ENCODE measurements at places on chromosomes 2 and 18. TPM values are rescaled to one million over a fixed set of nuclear protein-coding genes. Genes with fewer than 3 reads are reported as not detected.

DNA sequence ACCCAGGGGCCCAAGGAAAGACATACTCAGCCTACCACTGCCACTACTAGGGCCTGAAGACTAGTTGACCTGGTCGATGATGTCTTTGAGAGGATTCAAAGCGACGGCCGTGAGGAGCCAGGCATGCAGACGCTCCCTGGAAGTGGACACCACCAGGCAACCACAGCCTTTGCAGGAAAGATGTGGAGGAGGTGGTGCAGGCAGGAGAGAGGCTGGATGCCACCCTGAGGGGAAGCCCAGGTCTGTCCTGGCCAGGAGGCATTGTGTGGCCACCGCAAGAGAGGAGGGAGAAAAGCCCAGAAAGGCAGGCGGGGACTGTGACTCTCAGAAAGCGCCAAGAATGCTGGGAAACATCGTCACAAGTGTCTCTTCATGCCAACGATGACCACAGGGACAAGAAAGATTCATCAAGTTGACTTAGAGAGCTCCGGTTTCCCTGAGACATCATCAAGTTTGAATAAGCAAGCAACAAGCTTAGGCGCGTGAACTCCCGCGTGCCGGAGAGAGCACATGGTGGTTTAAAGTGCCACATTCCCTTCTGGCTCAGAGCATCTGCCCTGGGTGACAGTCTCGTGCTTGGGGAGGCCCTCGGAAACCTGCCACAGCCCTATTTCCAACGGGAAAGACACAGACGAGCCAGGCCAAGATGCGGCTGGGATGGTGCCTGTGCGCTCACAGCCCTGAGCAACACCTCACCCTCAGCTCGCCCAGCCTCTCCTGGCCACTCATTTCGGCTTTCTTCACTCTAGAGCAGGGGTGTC, 464.5 kb upstream of the SALL3 start:
- DNase-seq: no peak

HOXD13 gene
- total RNA-seq: not detected

DNA sequence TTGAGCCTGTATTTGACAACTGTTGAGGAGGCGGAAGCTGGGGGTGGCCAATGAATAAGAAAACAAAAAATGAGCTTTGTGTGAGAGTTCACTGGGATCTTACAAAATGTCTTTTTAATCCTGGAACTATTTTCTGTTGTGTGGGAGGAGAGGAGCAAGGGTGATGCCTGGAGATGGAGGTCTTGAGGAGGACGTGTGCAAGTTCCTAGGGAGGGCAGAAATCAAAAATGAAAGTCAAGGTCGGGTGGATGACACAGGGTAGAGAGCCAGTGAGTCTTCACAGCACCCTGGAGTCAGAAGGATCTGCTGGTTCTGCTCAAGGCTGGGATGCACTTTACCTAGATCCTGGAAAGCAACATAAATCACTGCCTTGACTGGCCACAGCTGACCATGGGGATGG, 180.3 kb upstream of the PKDCC start:
- no peak for DNase-seq

LYPD1 gene
- not detected for total RNA-seq

GPR45 gene
- total RNA-seq: not detected

DNA sequence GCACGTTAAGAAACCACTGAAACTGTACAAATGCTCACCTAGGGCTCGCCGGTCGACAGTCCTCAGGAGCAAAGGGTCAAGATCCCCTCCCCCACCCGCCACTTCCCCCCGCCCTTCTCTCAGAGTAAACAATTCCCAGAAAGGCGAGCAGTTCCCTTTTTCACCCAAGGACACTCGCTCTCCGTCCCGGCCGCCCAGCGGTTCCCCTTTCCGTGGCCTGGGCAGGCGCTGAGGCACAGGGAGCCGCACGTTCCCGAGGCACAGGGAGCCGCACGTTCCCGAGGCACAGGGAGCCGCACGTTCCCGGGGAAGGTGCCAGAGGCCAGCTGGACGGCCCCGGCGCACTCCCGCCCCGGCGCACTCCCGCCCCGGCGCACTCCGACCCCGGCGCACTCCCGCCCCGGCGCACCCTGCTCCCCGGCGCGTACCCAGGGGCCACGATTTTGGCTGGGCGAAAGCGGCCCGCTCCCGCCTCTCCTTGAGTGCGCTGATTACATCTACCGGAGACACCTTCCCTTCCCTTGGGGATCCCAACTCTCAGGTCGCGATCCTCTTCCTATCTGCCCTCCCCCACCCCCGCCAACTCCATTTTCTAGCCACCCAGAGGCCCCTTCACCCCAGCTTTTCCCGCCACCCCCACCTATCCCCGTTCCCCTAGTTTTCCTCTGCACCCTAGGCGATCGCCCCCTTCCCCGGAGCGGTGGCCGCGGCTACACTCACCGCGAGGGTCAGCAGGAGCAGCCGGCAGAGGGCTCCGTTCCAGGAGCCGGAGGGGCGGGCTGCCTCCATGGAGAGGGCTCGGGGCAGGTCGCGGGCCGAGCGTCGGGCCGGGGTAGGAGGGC, 817 bp downstream of the DSC2 start:
- peak; percentile 84 for DNase-seq

- no peak for DNase-seq
Measured at GRCh38 chr2:158394453-158394852, 62.1 kb downstream of the CCDC148 start.

DNA sequence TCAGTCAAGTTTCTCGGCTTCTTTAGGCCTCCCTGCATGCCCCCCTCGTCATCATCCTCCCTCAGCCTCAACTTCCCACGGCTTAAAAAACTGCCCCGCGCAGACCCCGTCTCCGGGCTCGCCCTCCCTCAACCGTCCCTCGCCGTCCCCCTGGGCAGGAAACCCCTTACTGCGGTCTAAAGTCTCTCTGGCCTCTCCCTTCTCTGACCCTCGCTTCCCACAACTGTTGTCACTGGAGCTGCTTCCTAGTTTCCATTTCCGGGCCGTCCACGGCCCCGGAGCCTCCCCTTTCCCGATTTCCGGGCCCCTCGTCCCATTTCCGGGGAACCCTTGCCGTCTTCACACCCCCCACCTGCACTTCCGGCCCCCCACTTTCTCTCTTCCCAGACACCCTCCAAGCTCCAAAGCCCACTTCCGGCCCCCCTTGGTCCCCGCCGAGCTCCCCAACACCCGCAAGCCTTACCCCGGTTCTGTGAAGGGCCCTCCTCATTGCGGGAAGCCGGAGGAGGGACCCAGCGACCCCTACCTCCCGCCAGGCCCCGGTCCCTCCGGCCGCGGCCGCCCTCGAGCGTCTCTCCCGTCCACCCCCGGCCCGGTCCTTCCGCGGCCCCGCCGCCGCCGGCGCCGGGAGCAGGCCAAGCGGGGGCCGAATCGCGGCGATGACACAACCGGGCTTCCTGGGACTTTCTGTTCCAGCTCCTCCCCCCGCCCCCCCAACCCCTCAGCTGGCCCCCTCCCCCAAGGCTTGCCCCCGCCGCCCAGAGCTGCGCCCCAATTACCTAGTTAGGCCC, 513 bp downstream of the TRIP12 start:
- peak; percentile 89 for DNase-seq

- no peak for DNase-seq
Measured at GRCh38 chr2:225462945-225463344, 63.4 kb downstream of the NYAP2 start.

- no peak for DNase-seq
Measured at GRCh38 chr18:48412339-48412929, 3.3 kb upstream of the ZBTB7C start.

GRCh38 chr2:11677136-11678055, 7.4 kb upstream of the NTSR2 start:
- peak; percentile 78 for DNase-seq

DNA sequence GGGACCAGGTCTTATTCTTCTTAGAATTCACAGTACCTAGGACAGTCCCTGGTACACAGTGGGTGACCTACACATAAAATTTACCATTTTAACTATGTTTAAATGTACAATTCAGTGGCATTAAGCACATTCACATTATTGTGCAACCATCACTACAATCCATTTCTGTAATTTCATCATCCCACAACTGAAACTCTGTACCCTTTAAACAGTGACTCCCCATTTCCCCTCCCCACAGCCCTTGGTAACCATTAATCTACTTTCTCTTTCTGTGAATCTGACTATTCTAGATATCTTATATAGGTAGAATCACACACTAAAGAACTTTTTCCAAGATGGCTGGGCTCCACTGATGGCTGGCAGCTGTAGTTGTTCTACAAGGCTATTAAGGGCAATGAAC, 41.6 kb downstream of the GFPT1 start:
- DNase-seq: no peak

CD28 gene
- total RNA-seq: 0.68 TPM

DNA sequence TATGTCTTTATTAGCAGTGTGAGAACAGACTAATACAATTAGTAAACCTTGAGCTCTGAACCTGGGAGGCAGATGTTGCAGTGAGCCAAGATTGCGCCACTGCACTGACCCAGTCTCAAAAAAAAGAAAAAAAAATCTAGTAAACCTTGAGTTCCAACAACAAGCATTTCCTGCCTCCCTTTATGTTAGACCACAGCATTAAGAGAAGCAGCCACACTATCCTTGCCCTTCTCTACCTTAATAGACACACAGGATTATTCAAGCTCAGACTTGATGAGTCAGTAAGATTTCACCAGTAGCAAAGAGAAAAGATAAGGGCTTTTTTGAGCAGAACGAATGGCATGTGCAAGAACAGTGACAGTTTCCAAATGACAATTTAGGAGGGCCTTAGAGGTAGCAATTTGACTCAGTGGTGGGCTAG, 18.0 kb upstream of the GLS start:
- DNase-seq: no peak

ASPRV1 gene
- total RNA-seq: 1.1 TPM

DNA sequence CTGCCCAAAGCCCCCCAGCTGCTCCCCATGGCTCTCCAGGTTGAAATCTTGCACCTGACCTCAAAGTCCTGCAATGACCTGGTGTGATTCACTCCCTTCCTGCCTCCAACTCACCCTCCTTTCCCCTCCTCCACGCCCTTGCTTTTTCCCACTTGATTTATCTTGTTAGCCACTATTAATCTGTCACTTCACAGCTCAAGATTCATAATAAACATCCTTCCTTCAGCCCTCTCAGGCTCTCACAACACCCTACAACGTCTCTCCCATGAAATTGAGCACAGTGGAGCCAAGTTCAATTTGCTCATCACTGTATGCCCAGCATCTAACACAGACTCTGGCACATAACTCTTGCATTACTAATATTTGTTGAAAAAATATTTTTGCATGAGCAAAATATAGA, 85.6 kb upstream of the SLC35G4 start:
- no peak for DNase-seq

RAX gene
- total RNA-seq: not detected

- no peak for DNase-seq
Measured at GRCh38 chr2:111222204-111222866, 101.6 kb downstream of the BCL2L11 start.

- DNase-seq: no peak
Measured at GRCh38 chr2:225841314-225841713, 441.8 kb downstream of the NYAP2 start.

VWC2L gene
- total RNA-seq: not detected

FAM237A gene
- total RNA-seq: 0.60 TPM

CD207 gene
- total RNA-seq: 0.20 TPM

- DNase-seq: no peak
Measured at GRCh38 chr18:79682894-79683625, 3.5 kb downstream of the CTDP1 start.
